CD8-positive, alpha-beta T cell (primary cell): ENCODE measurements at places on chromosomes 5 and 9.
A peak's percentile ranks its signal among the peaks of the same experiment; 100 is the strongest.

- no peak for DNase-seq
Observed at GRCh38 chr9:88605512-88606362, 70.8 kb downstream of the NXNL2 start.

GRCh38 chr9:37788332-37788731 lies 3.5 kb upstream of the EXOSC3 start:
- no peak for DNase-seq

DNA sequence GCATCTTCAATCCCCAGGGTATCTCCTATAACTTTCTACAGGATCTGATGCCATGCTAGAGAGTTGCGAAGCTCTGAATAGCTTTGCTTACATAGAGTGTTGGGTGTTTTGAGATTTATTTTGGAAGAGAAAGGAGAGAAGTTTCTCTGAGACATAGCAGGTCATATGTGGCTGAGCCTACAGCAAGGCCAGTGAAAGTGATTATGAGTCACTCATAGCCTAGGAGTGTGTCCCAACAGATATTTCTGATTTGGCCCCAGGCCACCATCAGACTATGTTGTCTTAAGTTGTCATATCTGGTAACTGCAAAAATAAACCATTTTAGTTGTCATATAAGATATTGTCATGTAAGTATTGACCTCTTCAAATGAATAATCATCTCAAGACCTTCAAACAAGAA lies 132.0 kb upstream of the RAI14 start:
- no peak for DNase-seq

DNA sequence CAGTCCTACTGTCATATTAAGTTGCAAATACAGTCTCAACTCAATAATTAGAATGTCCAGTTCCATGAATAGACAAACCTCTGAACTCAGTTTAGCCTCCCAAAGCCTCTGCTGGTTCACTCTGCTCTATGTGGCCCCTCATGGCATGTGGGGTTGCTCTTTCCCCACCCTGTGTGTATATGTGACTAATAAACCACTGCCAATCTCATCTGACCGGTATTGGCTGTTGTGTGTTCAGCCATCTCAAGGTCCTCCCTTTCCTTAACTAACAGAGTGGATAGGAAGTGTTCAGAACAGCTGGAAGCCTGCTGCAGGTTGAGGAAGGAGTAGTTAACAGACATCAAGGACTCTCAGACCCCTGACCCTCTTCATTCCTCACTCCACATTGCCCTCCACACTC lies 55.3 kb downstream of the IL33 start:
- DNase-seq: no peak

- no peak for DNase-seq
Observed at GRCh38 chr5:76663573-76663972, 40.4 kb upstream of the F2RL2 start.

- DNase-seq: no peak
Observed at GRCh38 chr9:109967651-109968642, 187.9 kb downstream of the PALM2AKAP2 start.

GRCh38 chr9:33159777-33160127 lies 7.4 kb downstream of the B4GALT1 start:
- DNase-seq: no peak

DNA sequence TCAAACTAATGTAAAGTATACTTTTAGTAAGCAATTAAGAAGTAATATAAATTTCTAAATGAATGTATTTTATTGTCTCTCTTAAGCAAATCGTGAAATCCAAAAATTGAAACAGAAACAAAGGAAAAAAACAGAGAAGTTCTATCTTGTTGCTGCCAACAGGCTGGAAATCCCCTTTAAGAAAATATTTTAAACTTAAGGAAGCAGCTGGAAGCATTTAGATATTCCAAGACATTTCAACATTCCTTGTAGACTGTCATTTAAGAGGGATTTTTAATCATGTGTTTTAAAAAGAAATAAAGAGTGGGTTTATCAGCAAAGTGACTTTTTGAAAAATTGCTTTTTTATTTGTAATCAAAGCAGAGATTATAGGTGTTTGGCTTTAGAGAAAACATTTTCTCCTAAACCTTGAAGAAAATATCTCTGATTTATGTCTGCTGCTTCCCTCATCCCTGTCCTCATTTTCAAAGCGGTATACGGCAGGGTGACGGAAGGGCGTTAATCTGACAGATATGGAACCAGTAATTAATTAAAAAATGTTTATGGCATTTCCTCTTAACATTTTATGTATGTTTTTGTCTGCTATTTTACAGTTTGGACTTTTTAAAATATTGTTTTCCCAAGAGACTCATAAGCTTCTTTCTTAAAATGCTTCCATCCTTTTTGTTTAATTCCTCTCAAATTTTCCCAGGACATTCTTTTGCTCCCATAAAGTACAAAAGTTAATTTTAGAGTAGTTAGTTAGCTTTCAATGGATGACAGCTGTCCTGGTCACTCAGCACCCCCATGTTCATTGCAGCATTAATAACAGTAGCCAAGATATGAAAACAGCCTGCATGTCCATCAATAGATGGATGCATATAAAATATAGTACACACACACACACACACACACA lies 245.6 kb downstream of the LURAP1L start:
- DNase-seq: no peak

DNA sequence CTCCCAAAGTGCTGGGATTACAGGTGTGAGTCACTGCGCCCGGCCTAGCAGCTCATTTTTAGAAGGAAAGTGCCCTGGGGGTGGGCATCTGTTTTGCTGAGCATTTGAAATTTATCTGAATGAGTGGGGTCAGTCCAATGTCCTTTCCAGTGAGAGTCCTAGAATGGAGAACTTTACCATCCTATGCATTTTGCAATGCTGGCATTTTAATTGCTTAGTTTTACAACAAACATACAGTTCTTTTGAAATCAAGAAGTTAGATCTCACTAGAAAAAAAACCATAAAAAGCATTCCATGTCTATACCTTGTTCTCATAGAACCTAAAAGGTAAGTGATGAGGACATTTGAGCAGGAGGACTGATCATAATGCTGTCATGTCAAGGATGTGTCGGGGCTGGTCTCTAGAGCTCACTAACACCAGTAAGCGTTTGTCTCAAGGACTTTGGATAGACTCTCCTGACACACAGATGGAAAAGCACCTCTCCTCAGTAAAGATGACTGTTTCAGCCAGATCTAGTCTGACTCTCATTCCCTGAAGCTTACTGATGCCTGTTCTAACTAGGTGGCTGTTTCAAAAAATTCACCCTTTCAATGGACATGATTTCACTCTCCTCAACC lies 83.9 kb downstream of the DCP2 start:
- DNase-seq: no peak

DNA sequence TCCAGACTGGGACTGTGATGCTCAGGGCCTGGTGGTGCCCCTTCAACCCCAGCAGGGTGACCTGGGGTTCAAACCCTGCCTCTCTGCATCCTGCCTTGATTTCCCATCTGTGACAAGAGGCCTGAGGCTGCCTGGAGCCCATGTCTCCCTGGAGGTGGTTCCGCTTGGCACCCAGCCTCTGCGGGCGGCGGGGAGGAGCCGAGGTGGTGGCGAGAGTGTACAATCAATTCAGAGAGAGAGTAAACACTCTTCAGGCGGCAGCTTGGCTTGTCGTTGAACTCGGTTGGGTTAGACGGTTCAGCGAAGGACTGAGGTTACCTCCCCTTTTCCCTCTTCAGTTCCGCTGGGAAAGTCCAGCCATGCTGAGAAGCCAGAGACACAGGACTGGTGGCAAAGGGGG lies 39.3 kb downstream of the NTNG2 start:
- DNase-seq: no peak

DNA sequence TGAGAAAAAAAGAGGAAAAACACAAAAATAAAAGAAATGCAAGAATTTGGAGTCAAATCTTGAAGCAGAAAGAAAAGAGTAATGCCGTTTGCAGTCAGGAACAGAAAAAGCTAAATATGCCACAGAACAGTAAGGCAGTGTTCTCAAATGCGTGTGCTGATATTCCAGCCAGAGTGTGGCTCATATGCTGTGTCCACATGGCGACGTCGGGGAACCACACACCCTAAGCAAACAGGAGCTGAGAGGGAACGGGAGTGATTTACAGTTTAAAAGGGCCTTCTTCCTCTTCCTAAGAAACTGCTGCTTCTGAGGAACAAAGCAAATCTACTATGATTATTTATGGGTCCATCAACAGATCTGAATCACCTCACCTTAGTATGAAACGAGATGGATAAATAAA lies 42.7 kb downstream of the DDX31 start:
- DNase-seq: no peak

GRCh38 chr9:115213818-115214334 lies 95.9 kb upstream of the TNC start:
- DNase-seq: no peak

GRCh38 chr5:2680979-2681378 lies 70.5 kb downstream of the IRX2 start:
- DNase-seq: no peak

DNA sequence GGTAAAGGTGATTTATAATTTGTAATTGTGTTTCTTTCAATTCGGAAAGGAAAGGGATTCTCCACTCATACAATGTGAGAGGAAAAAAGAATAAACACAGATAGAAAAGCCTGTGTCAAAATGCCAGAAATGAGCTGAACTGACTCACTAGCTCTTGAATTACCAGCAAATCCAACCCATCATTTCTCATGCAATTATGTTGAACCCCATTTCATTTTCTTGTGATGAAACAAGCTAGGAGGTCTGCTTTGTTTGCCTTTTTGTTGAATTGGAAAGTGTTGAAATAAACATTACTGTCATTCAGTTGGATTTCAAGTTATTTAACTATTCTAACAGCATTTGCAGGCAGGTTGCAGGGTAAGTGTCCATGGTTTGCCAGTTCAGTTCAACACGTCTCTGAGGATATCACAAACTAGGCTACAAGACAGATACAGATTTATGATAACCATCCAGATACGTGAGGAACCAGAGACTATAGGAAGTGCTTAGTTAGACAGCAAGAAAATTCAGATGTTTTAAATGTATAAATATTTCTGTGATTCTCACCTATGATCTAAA lies 547.2 kb downstream of the MAT2B start:
- DNase-seq: no peak

DNA sequence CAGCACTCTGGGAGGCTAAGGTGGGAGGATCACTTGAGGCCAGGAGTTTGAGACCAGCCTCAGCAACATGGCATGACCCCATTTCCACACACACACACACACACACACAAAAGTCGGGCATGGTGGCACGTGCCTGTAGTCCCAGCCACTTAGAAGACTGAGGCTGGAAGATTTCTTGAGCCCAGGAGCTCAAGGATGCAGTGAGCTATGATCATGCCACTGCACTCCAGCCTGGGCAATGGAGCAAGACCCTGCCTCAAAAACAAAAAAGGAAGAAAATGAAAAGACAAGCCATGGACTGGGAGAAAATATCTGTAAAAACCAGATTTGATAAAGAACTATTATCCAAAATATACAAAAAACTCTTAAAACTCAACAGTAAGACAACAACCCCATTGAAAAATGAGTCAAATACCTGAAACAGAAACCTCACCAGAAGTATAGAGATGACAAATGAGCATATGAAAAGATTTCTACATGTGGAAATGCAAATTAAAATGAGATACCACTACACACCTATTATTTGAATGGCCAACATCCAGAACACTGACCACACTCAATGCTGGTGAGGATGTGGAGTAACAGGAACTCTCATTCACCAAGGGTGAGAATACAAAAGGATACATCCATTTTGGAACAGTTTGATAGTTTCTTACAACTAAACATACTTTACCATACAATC lies 24.7 kb downstream of the DNAJA1 start:
- DNase-seq: no peak

- DNase-seq: no peak
Observed at GRCh38 chr9:13898957-13899356, 415.0 kb downstream of the NFIB start.

DNA sequence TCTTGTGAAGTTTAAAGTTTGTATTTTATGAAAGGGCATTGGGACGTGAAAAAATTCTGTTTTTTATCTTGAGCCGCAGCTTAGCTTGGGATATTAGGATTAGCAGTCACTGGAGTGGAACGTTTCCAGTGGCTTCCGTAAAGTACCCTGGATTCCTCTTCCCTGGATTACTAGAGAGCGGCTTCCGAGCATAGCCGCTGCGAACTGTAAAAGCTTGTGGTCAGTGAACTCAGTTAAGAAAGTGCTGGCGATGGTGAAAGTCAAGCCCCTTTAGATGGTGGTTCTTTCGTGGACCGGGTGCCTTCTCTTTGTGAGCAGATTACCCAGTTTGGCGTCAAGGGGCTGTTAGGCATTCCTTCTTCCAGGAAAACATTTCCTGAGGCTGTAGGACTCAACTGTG lies 168.1 kb downstream of the KDM4C start:
- DNase-seq: no peak

DNA sequence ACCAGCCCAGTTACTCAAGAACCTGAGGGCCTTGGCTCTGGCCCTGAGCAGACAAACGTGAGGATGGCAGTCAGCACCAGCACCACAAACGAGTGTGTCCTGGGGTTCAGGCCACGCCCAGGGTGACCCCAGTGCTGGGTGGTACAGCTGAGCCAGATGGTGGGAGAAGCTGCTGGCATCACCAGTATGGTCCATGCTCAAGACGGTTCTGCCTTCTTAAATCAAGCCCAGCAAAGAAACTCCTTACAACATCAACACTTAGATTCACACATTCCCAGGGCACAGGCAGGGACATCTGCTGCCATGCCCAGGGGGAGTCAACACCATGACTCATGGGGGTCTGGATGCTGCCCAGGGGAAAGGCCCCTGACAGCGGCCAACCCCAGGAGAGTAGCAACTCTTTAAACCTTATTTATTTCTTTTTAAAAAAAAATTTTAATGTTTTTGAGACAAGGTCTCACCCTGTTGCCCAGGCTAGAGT lies 31.3 kb downstream of the IPPK start:
- no peak for DNase-seq

GRCh38 chr9:34513567-34514214 lies 9.1 kb downstream of the ENHO start:
- DNase-seq: no peak

- no peak for DNase-seq
Observed at GRCh38 chr9:38390442-38390841, 2.1 kb upstream of the ALDH1B1 start.

- peak; percentile 42 for DNase-seq
Observed at GRCh38 chr9:128683340-128684064, 5.5 kb upstream of the SET start.

DNA sequence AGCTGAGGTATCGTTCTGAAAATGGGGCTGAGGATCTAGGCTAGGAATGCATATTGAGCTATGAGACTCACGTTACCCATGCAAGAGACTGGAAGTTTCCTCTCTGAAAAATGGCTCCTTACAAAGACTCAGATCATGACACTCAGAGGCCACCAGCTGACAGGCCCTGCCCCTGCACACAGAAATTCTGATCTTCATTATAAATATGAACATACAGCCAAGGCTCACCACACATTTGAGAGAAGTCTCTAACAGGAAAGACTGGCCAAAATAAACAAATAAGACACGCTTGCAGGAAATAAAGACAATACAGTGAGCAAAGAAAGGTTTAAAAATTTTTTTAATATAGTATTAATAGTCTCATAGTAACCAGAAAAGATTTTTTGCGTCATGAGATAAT lies 365.9 kb downstream of the NFIB start:
- DNase-seq: no peak

DNA sequence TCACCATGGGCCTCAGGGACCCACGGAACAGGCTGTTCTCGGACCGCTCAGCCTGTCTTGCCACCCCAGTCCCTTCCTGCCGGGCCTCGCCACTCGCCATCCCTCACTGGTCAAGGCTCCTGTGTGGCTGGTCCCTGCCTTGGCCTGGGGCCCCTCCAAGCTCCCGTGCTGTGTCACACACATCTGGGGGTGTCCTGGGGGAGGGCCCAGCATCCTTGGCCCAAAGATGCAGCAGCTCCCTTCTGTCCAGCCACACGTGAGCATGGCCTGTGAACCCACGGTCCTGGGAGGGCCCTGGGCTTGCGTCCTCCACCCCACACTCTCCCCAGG lies 425 bp upstream of the EGFL7 start:
- no peak for DNase-seq
